Activated CD4-positive, alpha-beta T cell treated with anti-CD3 and anti-CD28 coated beads, Interleukin-2, amount 50 U/mL, for 24 hours (primary cell): ENCODE measurements at places on chromosomes 1 and 21.
A peak's percentile ranks its signal among the peaks of the same experiment; 100 is the strongest.

GRCh38 chr1:147800804-147801203 lies 40.4 kb upstream of the GJA5 start:
- no peak for DNase-seq

GRCh38 chr21:36347962-36348328 lies 27.9 kb downstream of the MORC3 start:
- no peak for DNase-seq

GRCh38 chr1:193069748-193070385 lies 10.5 kb downstream of the RO60 start:
- DNase-seq: no peak

DNA sequence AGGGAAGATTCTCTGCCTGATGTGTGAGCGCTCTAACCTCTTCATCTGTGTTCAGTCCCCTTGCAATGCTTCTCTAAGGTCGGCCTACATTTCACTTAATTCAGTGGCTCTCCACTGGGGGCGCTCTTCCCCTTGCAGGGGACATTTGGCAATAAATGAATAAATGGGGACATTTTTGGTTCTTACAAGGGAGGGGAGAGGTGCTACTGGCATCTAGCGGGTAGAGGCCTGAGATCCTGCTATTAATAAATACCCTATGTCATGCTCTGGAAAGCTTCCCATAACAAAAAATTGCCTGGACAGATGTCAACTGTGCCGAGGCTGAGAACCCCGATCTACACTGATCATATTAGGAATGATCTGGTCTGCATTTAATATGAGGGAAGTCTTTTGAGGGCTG lies 25.9 kb upstream of the DNAJC11 start:
- DNase-seq: peak; percentile 29

- DNase-seq: no peak
These were observed 18.7 kb downstream of the TRABD2B start for GRCh38 chr1:47978486-47978885.
